Hypothalamus (tissue), 51 donors: ENCODE measurements at places on chromosomes 13 and 19.

DNA sequence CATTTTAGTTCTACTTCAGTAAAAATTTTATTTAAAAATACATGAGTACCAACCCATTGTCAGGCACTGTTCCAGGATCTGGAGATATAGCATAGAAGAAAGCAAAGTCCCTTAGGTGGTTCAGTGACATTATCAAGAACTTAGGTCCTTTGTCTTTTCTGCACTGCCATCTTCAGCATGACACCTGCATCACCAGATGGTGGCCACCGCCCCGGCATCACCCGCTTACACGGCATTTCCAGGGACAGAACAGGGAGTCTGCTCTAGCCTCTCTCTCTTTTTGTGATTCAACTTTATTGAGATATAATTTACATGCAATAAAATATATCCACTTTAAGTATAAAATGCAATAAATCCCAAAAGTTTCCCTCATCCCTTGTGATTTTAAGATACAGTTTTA, 23.5 kb downstream of the DYRK1B start:
- DNase-seq: no peak

DNA sequence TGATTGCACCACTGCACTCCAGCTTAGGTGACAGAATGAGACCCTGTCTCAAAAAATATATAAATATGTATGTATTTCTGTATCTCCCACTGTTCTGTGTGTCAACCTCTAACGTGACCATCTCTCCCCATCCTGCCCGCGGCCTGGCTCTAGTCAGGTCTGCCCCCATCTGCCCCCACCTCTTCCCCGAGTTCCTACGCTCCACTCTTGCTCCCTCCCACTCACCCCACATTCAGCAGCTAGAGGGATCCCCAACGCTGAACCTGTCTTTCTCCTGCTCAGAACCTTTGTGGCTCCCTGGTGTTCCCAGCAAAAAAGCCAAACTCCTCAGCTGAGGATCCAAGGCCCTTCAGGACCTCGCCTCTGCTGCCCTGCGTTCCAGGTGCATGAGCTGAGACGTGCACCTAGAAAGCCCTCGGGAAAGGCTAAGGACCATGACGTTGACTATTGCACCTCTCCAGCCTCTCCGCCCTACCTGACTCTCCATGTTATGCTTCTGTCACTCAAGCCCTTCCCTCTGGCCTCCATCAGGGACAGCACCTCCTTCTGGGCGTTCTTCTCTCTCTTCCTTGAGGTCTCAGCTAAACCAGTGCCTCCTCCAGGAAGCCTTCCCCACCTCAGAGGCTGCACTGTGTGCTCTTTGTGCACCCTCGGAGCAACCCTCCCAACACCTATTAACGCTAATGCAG, 18.1 kb downstream of the AKT2 start:
- no peak for DNase-seq

- DNase-seq: no peak
These were observed 172.1 kb downstream of the USP12 start for GRCh38 chr13:26999499-26999898.

GRCh38 chr13:112207129-112207528, 140.2 kb downstream of the SOX1 start:
- no peak for DNase-seq

- DNase-seq: no peak
These were observed 1.3 kb upstream of the CD177 start for GRCh38 chr19:43351998-43352746.

DNA sequence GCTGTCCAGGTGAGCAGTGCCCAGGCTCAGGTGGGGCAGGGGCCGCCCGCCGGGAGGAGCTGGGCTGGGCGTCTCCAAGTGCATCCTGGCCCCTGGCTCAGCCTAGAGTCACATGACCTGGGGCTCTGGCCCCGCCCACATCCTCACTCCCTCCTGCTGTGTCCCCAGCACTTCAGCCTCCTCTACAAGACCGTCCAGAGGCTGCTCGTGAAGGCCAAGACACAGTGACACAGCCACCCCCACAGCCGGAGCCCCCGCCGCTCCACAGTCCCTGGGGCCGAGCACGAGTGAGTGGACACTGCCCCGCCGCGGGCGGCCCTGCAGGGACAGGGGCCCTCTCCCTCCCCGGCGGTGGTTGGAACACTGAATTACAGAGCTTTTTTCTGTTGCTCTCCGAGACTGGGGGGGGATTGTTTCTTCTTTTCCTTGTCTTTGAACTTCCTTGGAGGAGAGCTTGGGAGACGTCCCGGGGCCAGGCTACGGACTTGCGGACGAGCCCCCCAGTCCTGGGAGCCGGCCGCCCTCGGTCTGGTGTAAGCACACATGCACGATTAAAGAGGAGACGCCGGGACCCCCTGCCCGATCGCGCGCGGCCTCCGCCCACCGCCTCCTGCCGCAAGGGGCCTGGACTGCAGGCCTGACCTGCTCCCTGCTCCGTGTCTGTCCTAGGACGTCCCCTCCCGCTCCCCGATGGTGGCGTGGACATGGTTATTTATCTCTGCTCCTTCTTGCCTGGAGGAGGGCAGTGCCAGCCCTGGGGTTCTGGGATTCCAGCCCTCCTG, 16.8 kb upstream of the CELF5 start:
- no peak for DNase-seq
